Subcutaneous adipose tissue (tissue), 4 donors: ENCODE measurements at places on chromosomes 13 and 19. TPM values are rescaled to one million over a fixed set of nuclear protein-coding genes. Genes with fewer than 3 reads are reported as not detected.

METTL21C gene
- not detected for total RNA-seq

CYP4F8 gene
- total RNA-seq = not detected

ZNF324 gene
- total RNA-seq = 8.1 TPM

ATP4A gene
- total RNA-seq = not detected

C19orf67 gene
- total RNA-seq = not detected

ETV2 gene
- not detected for total RNA-seq

SUPT5H gene
- total RNA-seq = 63.0 TPM

CACTIN gene
- 12.7 TPM for total RNA-seq

NCAN gene
- not detected for total RNA-seq

TUBB4A gene
- not detected for total RNA-seq

RUBCNL gene
- total RNA-seq = 4.1 TPM

ATP7B gene
- 11.9 TPM for total RNA-seq

ZNF132 gene
- total RNA-seq = 5.3 TPM

CGB1 gene
- not detected for total RNA-seq

OR7D4 gene
- total RNA-seq = not detected

ONECUT3 gene
- not detected for total RNA-seq

ZNF543 gene
- total RNA-seq = 6.8 TPM

RAB3D gene
- total RNA-seq = 10.4 TPM

VASP gene
- total RNA-seq = 41.3 TPM

CD22 gene
- total RNA-seq = 11.7 TPM
